ENCODE measurements at places on chromosomes 7 and 10.

DNA sequence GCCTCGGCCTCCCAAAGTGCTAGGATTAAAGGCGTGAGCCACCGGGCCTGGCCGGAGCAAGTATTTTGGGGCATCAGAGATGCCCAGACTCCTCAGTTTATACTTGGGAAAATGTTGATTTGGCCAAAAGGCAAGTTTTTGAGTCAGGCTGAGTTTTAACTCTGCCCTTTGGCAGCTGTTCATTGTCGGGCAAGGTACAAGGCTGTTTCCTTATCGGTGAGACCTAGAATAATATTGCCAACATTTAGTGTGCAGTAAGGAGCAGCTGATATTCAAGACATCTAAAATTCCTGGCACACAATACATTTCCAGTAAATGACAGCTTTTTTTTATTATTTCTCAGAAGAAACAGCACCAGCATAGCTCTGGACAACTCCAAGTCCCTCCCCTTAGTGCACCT, 147.6 kb upstream of the C7orf33 start:
- DNase-seq = no peak

DNA sequence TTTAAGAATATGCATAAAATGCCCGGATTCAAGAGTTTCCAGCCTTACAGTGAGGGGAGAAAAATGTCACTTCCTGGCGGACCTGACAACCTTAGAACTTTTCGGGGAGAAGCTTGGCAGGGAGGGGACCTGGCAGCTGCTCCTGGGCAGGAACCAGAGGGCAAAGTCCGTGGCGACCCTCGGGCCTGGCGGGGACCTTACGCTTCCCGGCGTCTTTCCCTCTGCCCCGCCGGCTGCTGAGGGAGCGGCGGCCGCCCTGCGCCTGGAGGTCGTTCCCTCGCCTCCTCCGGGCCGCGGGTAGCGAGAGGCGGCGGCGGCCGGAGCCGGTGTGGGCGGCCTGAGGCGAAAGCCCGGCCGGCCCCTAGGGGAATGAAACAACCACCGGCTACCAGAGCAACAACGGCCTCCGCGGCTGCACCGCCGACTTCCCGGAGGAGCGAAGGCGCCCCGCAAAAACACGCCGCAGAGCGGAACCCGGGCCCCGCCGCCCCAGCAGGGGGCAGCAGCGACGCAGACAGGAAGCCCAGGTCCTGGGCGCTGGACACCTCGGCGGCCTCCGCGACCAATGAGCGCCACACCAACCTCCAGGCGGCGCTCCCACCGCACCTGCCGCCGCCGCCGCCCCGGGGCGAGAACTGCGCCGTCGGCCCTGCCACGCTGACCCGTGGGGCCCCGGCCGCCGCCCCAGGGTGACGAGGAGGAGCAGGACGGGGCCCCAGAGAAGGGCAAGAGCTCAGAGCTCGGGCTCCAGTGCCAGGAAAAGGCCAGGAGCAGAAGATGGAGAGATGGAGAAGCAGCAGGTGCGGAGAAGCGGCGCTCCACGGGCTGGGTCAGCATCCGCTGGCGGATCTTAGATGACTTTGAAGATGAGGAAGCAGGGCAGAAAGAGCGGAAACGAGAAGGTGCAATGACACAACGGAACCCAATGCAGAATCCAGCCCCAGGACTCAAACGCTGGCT, 10.5 kb upstream of the ACSM6 start:
- DNase-seq = peak; percentile 43

DNA sequence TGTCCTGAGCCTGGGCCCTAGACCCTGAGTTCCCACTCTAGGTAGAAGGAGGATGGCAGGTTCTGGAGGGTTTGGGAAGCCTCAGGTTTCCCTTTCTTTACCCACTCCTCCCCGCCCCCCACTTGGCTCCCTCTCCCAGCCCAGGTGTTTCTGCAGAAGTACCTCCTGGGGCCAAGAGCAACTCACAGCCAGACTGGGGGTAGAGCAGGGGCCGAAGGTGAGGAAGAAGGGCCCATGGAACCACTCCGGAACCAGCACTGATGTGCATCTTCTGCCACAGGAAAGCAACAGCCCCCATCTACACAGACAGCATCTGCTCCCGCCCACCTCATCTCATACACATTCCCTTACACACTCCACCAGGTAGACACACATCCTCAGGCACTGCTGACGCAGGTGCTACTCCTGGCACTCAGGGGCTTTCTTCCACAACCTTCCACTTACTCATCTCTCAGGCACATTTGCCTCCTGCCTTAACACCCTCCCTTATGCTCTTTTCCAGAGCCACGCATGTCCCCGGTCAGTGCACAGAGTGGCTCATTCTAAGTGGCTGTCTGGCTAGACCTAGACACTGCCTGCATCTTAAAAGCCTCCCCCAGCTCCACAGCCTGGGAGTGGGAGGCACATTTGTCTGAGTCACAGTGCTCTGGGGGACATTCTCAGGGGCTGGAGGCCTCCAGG, 1.8 kb downstream of the EPHB6 start:
- DNase-seq = no peak

DNA sequence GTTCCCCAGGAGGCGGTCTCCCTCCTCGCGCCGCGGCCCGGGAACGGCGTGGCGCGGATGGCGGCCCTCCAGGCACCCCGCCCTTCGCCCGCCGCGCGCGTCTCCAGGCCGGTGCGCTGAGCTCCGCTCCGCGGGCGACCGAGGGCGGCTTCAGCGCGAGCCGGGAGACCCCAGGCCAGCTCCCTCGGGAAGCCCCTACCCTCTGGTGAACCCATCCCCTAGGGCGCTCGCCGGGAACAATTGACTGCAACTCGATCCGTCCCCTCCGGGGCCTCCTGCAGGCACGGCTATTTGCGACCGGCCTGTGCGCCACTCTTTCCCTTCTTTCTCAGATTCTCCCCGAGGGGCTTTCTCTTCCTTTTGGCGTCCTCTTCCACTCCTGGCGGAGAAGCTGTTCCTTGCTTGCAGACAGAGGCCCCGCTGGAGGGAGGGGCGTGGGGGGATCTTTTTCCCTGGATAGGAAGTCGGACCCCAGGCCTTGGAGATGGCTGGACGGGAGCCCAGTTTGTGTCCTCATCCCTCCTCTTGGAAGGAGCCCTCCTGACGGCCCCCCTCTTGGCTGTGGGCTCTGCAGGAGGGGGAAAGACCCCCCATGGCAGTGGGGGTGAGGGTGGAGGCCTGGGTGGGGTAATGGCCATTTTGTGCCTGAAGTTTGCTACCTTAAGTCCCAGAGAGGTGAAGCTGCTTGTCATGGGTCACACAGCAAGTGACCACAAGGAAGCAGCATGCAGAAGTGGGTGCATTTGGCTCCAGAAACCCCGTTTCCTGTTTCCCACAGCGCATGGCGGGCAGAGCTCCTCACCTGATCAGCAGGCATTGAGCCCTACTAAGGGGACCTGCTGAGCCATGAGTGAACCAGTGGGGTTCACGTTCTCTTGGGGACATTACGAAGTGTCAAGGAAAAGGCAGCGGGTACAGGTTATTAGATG, 171.2 kb upstream of the TNRC18 start:
- DNase-seq = no peak

- no peak for DNase-seq
Observed at GRCh38 chr10:97763947-97764346, 7.9 kb downstream of the SFRP5 start.

DNA sequence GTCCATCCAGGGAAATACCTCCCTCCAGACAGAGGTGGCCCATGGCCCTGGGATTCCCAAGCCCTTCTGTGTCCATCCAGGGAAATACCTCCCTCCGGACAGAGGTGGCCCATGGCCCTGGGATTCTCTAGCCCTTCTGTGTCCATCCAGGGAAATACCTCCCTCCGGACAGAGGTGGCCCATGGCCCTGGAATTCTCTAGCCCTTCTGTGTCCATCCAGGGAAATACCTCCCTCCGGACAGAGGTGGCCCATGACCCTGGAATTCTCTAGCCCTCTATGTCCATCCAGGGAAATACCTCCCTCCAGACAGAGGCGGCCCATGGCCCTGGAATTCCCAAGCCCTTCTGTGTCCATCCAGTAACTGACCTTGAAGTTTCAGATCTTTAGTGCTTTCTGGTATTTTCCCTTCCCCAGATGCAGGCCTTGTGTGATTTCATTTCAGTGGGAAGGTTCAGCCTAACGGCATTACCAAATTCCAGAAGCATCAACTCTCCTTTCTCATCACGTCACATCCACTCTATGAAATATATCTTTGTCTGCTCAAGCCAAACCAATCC, 28.8 kb upstream of the DIP2C start:
- DNase-seq = no peak

DNA sequence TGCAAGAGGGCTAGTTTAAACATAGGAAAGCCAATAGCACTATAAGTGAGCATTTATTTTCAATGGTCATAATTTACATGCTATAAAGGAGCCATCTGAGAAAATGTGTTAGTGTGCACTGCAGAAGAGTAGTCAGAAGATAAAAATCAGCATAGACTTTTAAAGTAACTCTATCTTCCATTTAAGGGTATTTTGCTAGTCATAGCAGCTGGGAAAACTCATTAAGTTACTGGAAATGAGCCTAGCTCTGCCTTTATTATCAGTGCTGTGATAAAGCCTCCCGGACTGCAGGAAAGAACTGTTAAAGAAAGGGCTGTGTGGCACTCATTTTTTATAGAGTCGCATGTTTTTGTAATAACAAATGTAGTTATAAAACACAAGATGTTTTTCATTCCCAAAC, 825.8 kb upstream of the POM121L12 start:
- DNase-seq = no peak

DNA sequence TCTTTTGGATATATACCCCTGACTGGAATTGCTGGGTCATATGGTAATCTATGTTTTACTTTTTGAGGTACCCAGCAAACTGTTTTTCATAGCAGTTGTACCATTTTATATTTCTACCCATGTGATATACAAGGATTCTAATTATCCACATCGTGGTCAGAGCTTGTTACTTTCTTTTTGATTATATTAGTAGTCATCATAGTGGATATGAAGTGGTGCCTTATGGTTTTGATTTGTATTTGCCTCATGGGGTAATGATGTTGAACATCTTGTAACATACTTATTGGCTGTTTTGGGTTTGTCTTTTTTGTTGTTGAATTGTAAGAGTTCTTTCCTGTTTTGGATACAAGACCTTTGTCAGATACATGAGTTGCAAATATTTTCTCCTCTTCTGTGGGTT, 51.7 kb downstream of the MAPK8 start:
- no peak for DNase-seq

DNA sequence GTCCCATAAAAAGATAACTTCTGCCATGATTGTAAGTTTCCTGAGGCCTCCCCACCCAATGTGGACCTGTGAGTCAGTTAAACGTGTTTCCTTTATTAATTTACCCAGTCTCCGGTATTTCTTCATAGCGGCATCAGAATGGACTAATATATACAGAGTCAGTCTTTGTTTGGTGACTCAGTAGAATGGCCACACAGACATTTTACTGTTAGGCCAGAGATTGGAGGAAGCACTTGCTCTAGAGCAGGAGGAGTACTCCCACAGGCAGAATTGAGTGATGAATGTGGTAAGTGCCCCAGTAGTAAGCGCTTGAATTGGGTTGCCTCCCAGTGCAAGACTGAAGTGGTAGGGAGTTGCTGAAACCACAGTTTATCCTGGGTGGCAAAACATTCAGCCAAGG, 149.5 kb upstream of the SMIM30 start:
- no peak for DNase-seq

DNA sequence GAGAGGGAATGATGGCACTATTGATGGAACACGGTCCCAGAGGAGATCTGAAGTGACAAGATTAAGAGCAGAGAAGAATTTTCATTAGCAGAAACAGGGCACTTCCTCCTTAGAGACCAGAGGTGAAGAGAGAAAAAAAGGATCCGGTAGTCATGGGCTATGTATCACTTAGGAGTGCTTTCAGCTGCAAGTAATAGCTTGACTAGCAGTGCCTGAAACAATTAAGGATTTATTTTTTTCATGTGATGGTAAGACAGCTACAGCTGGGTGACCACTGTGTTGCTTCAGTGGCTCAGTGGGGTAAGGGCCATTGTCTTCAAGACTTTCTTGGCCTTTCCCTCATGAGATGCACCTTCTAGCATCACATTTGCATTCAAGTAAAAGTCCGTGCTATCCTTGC, 515.1 kb upstream of the GALNT17 start:
- DNase-seq = no peak

DNA sequence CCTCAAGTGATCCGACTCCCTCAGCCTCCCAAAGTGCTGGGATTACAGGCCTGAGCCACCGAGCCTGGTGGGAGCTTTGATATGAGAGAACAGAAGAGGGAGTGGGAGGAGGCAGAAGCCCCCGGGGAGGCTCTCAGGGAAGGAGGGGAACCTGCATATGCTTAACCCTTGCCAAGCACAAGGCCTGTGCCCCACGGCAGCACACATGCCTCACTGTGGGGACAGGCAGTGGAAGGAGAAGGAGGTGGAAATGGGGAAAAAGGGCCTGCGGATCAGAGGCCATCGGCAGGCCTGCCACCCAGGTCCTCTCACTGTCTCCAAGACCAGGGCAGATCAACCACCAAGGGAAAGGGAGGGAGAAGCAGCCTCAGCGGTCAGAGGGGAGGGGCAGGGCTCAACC, 7.2 kb upstream of the GRID1 start:
- no peak for DNase-seq

GRCh38 chr7:107830420-107830819, 27.4 kb upstream of the SLC26A3 start:
- DNase-seq = no peak

- no peak for DNase-seq
Observed at GRCh38 chr7:28613262-28613661, 200.9 kb downstream of the CREB5 start.

GRCh38 chr7:95794917-95795515, 22.7 kb downstream of the DYNC1I1 start:
- DNase-seq = no peak

DNA sequence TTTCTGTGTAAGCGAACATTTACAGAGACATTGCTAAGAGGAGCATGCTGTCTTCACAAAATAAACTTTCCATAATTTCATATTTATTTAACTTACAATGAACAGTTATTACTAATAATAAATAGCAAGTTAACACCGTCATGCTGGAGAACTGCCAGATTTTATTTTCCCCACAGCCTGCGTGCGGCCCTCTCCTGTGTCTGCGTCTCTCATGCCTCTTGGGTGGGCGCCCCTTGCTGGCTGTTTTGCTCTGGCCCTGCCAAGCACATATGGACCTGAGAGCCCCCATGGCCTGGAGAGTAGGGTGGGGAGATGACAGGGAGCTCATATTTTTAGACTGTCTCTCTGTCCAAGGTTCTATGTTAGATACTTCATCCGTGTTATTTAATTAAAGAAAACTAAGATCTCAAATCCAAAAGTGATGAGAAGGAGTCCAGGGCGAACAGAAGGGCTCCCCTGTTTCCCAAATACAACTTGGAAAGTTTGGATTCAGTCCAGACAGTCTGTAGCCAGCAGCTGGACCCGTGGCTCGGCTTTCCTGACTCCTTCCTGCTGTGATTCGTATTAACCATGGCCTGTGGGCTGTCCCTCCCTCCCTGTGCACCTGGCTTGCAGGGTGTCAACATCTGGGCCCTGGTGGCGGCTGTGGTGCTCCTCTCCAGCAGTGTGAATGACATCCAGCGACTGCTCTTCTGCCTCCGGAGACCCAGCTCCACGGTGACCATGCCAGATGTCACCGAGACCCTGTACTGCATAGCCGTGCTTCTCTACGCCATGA, 20.5 kb downstream of the FBH1 start:
- DNase-seq = no peak

- DNase-seq = no peak
Observed at GRCh38 chr7:93475811-93476210, 98.7 kb downstream of the CALCR start.

Measured in stimulated activated CD8-positive, alpha-beta memory T cell treated with anti-CD3 and anti-CD28 coated beads, Interleukin-7, amount 100 ng/mL, for 24 hours (primary cell).